ENCODE measurements at places on chromosomes 2 and 18.

- DNase-seq = no peak
Observed at GRCh38 chr2:108960006-108960405, 29.0 kb downstream of the EDAR start.

DNA sequence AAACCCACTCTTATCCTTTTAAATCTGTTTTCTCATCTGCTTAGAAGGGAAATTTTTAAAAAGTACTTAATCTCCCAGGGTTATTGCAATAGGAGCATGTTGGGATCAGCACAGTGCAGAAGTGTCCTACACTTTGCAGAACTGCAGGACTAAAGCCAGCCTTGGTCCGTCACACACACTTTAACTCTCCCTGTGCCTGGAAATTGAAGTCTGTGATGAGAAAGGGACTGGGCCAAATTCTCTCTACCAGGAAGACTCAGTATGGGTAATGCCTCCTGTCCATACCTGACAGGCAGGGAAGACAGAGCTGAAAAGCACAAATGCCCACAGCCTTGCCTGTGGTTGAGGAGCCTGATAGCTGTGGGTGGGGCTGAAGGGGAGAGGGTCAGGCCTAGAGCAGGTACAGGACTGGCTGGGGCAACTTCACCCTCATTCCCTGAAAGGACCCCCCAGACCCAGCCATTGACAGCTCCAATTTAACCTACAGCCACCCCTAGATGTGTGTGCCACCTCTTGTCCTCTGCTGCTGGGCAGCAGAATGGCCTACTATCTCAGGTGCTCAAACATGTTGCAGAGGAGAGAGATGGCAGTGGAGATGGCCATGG, 377.2 kb upstream of the KLHL29 start:
- DNase-seq = no peak

- no peak for DNase-seq
Observed at GRCh38 chr2:10428355-10428754, 19.8 kb downstream of the ODC1 start.

- DNase-seq = peak; percentile 46
Observed at GRCh38 chr18:80157708-80158343, 48.8 kb downstream of the ADNP2 start.

DNA sequence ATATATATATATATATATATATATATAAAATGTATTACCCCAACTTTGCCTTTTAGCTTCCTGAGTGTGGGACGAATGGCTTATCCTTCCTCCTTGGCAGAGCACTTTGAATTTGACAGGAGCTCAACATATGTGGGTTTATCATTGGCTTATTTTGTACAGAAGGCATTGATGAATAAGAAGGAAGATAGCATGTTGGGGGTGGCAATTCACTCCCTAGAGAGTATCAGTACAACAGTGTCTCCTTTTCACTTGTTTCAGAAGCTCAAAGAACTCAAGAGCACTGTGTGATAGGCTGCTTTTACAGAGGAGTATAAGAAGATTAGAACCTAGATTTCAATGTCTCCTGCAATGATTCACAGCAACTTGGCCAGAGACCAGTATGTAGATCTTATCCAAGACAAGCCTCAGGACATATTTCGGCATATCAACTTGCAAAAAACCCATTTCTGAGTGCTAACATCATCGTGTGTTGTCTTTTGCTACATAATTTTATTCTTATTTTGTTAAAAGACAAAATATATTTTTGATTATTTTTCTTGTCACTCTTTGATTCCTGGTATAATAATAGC, 345.8 kb downstream of the SOCS6 start:
- DNase-seq = no peak

GRCh38 chr2:178865999-178866398, 58.8 kb upstream of the TTN start:
- DNase-seq = no peak

DNA sequence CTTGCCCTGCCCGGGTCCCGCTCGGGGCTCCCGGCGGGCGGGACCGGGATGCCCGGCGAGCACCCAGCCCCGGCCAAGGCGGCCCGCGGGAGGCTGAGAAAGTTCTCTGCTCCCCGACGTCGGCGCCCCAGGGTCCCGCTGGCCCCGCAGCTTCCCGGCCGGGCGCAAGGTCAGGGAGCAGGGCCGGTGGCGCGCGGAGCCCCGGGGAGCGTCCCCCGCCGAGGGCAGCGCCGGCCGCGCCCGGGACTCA, 331 bp downstream of the SERPINE2 start:
- DNase-seq = peak; percentile 11

GRCh38 chr2:64985447-64985846, 3.8 kb upstream of the SLC1A4 start:
- no peak for DNase-seq

DNA sequence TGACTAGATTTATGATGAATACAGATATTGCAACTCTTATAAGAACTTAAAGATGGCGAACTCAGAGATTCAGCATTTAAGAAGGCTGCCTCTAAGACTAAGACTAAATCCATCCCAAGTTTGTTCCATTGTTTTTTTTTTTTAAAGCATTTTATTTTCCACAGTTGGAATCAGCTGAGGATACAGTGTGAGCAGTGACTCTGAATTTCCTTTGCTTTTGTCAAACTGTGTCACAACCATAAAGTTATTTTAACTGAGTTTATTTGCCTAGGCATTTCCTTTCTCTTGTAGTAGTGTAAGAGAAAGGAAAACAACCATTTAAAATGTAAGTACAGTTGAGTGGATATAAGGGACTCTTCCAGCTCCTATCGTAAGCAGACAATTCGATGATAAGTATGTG, 63.9 kb downstream of the ZEB2 start:
- DNase-seq = no peak

GRCh38 chr2:112491946-112492345, 10.0 kb downstream of the TTL start:
- no peak for DNase-seq

Data from T47D (cell line).